ENCODE measurements at places on chromosomes 6 and 20.

- no peak for DNase-seq
Measured at GRCh38 chr20:38345643-38346042, 639 bp upstream of the LBP start.

DNA sequence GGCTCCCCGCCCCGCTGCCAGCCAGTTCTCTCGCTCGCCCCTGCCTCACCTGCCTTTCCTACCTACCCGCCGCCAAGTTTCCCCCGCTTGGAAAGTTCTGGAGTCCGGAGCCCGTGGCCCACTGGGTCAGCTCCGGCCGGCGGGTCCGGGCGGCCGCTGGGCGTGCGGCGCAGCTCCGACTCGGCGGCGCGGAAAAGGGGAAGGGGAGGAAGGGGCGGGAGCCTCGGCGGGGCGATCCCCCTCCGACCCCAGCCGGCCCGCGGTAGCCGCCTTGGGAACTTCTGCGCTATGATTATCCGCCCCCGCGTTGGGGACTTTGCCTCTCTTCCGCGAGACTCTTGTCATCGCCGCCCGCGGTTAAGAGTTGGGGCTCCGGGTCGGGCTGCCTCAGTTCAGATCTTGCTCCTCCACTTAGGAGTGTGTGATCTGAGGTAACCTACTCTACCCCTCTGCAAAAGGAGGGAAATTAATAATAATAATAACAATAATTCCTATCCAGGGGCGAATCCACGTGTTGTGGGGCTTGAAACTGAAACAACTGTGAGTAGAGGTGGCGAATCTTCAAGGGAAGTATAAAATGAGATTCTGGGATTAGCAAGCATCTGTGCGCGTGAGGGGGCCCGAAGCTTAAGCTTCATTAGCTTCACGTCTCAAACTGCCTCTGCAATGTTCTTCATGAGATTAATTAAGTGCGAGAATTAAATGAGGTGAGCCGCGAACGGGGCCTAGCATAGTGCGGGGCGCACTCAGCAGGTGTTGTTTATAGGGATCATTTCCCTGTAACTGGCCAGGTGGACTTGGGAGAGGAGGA is 30.8 kb downstream of the SF3B5 start:
- peak; percentile 88 for DNase-seq

DNA sequence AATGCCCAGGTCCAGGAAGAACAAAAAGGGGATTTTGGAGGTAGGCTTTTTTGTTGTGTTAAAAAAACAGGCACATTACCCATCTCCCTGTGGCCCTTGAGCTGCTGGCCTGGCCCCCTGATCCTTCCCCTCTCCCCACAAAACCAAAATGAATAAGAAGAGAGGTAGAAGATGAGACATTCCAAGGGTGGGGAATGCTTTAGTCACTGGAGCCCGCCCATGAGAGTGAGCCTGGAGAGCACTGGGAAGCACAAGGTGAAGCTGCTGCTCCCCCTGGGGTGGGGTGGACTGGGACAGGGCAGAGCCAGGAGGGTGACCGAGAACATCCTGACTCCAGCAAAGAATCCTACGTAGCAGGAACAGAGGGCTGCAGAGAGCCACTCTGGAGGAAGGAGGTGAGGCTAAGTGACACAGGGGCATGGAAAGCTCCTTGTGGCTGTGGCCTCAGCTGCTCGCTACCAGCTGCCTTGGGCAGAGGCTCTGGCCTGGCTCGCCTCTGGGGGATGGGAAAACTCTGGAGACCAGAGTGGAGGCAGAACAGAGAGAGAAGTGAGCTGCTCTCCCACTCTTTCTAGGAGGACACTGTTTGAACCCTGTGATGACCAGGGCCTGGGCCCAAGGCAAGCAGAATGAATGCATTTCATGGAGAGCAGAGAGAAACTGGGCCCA is 48.3 kb downstream of the AKAP7 start:
- no peak for DNase-seq

- DNase-seq = no peak
Measured at GRCh38 chr6:143241911-143242310, 181.2 kb downstream of the AIG1 start.

DNA sequence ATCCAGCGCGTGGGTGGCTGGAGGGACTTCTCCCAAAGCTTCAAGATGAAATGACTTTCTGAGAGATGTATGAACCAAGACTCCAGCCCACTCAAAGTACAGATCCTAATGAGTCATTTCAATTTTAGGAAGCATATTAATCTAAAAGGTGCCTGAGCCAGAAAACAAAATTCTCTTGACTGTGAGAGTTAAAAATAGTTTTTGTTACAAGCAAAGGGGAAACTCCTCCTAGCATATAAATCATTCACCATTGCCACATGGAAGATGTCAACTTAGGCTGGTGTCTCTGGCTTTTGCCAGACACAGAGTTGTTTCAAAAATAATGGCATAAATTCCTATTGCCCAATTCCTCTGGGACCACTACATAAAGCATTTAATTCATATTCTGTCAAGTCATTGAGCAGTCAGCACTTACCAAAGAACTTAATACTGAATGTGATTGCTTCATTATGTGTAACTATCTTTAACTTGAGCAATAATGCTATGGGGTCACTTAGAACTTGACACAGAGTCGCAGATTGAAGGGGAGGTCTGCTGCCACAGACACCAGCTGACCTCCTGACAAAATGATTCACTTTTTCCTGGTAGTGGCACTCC is 280.6 kb downstream of the SLC35F1 start:
- no peak for DNase-seq

- DNase-seq = no peak
Measured at GRCh38 chr6:24334285-24334684, 23.6 kb downstream of the DCDC2 start.

DNA sequence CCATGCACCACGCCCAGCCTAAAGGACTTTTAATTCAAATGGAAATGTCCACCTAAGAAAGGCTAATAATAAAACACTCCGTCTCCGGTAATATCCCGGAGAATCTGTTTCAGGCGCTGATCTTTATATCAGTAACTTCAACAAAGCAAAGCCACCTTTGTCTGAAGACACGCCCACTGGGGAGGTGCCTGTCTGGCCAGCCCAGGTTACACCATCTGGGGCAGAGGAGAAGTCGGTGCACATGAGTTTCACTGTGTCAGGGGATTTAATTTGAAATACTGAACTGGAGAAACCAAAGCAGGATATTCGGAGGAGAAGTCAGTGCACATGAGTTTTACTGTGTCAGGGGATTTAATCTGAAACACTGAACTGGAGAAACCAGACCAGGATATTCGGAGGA is 9.4 kb downstream of the SERPINB6 start:
- DNase-seq = peak; percentile 52

DNA sequence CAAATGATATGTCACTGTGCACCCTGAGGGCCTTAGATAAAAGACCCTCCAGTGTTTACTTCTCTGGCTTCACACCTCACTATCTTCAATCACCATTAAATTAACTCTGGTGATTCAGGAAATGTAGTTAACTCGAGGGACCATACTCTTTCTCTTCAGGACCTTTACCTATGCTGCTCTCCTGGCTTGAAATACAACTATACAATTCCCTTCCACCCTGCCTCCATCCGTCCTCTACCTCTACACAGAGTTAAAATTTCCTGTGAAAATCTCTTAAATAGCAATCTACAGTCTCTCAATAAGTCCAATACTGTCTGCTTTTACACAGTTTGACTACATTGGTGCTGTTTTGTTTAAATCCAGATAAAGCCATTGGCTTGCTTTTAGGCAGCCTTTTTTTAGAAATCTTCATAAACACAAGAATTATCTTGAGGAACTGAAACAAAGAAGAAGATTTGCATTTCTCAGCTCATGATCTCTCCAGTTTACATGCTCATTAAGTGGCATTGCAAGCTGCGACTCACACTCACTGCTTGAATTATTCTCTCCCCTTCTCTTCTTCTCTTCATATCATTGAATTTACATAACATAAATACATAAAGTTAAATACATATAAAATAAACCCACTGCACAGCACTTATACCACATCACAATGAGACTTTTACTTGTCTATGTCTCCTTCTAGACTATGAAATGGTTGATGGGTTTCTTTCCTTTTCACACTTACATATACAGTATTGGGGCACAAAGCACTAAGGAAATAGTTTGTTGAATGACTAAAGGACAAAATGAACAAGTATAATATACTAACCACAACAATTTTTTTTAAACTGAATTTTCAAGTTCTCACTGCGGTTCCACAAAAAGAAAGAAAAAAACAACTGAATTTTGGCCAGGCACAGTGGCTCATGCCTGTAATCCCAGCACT is 239.0 kb upstream of the KCNQ5 start:
- DNase-seq = no peak

DNA sequence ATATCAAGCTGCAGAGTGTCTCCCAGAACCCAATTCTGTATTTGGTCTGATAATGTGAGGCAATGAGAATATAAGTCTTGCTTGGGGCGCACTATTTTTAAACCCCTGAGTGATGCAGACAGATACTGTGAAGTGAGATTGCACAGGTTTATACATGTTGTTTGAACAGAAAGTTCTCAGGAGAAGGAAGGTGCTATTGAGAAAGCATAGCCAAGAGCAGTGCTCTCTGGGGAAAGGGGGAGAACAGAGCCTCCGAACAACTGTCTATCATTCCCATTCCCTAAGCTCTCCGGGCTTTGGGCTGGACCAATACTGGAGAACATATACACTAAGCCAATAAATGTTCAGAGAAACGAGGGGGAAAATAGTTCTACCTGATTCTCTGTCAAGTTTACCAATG is 75.8 kb downstream of the PERP start:
- DNase-seq = no peak

- no peak for DNase-seq
Measured at GRCh38 chr20:58395604-58396003, 6.6 kb downstream of the VAPB start.

DNA sequence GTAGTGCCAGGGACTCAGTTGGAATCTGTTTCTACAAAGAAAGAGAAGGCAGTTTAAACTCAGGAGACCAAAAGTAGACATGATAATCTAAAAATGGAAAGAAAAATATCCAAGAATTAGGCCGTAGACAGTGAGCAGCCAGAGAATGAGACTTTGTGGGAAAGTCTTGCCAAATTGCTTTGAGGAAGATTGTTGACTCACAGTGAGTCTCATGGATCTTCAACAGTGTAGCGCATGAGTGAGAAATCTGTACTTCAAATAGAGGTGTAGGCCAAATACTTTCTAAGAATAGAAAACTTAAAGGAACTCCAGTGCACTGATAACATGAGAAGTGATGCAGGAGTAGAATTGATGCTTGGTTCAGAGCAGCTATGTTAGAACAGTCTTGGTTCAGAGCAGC is 284.5 kb downstream of the HTR1B start:
- no peak for DNase-seq

- DNase-seq = no peak
Measured at GRCh38 chr6:35907750-35908149, 13.1 kb downstream of the SRPK1 start.

- no peak for DNase-seq
Measured at GRCh38 chr6:26597821-26598220, 1.1 kb downstream of the ABT1 start.

DNA sequence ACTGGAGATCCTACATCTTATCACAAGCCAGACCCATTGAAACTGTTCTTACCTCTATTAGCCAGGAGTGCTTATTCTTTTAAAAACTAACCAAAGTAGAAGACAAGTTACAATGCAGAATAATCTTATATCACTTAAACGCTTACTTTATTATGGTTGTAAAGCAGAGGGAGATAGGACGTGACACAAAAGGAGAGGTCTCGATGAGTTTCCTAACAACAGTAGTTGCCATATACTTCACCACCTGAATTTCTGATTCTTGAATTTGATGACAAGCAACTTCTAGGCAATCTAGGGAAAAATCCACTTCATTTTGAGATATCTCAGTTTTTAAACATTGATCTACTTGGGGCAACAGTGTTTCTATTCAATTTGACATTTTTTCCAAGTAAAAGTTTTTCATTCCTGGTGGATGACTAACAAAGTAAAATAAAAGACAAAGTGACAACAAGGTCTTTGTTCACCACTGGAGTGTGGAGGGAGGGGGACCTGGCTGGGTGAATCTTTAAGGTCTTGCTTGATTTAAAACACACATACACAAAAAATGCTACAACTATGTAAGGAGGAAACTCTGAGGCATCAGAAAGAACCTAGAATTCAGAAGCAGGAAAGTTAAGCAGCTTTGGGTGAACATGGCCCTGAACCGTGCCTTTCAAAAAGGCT is 110.9 kb downstream of the SMLR1 start:
- DNase-seq = no peak

DNA sequence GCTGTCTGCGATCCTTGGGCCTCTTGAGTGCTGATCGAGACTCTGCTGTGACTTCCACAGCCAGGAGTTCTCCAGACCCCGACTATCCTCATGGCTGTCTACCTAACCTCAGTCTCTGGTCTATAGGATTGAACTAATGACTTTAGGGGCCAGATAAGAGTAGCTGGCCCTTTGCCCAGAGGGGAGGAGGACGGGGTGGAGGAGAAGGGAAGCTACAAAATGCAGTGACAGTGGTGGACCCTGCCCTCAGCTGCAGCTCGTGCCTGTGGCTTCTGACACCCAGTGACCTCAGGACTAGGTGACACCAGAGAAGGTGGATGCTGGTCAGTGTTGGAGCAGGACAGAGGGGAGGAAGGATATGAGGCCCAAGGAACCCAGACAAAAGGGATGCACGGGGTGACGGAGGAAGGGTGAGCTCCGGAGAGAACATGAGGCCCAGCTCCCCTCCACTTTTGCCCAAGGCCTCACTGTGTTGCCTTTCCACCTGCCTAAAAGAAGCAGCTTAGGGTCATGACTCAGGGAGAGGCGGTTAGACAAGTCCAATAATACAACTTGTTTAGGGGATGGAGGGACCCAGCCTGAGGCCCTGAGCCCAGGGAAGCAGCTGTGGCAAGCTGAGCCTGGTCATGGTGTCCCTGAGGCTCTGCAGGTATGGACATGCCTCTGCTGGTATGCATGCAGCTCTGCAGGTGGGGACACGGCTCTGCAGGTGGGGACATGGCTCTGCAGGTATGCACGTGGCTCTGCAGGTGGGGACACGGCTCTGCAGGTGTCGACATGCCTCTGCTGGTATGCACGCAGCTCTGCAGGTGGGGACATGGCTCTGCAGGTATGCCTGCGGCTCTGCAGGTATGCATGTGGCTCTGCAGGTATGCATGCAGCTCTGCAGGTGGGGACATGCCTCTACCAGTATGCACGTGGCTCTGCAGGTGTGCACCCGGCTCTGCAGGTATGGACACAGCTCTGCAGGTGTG is 67.7 kb downstream of the SYNJ2 start:
- peak; percentile 45 for DNase-seq

GRCh38 chr6:122620428-122620827 is 10.2 kb downstream of the PKIB start:
- DNase-seq = no peak

- DNase-seq = no peak
Measured at GRCh38 chr6:166514196-166514595, 72.3 kb downstream of the RAMACL start.

DNA sequence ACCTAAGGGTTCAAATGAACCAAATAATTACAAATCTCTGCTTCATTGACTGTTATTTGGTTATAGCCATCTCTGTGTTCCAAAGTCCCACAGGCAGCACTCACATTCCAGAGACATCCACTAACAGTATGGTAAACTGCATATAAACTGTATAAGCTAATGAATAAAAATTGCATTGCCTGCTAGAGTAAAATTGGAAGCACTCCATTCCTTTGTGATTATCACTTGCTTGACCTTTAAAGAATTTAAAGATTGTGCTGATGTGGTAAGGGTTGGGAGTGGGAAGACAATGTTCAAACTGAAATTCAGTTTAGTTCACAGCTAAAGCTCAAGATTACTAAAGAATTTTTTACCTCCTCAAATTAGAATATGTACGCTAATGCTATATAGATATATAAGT is 31.0 kb upstream of the OSTM1 start:
- DNase-seq = no peak

- no peak for DNase-seq
Measured at GRCh38 chr6:150664091-150664490, 64.4 kb downstream of the PLEKHG1 start.

Data from activated effector memory CD4-positive, alpha-beta T cell treated with anti-CD3 and anti-CD28 coated beads, Interleukin-2, amount 50 U/mL, for 16 hours (primary cell).